Central memory CD8-positive, alpha-beta T cell (primary cell): ENCODE measurements at places on chromosomes 16 and 17.

DNA sequence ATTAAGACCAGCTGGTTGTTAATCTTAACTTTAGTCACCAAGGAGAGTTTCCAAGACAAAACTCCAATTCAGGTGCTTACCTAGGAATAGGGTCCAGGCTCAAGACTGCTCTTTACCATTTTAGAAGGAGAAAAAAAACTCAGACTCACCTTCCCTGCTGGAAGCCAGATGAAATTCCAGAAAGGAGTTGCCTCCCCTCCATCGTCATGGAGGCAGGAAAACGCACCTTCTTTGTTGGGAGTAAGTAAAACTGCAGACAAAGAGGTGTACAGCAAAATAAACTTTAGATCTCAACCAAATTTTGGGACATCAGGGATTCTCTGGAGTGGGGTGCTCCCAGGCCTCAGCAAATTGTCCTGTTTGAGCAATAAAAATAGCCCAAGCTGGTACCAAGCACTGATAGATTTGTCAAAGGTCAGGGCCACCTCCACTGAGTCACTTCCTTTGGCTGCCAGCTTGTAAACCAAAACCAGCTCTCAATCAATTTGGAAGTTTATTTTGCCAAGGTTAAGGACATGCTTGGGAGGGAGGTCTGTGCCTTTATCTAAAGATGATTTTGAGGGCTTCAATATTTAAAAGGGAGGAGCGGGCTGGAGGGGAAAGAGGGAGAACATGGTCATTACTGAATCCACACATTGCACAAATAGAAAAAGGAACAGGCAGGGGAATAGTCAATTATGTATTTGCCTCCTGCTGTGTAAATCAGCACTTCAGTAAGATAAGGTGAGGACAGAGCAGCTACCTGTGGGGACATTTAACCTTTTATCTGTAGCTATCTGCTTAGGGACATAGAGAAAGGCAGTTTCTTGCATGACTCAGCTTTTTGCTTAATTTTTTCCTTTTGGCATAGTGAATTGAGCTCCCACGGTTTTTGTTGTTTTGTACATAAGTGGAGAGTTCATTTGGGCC, 1.5 kb upstream of the ALDH3A2 start:
- no peak for DNase-seq

DNA sequence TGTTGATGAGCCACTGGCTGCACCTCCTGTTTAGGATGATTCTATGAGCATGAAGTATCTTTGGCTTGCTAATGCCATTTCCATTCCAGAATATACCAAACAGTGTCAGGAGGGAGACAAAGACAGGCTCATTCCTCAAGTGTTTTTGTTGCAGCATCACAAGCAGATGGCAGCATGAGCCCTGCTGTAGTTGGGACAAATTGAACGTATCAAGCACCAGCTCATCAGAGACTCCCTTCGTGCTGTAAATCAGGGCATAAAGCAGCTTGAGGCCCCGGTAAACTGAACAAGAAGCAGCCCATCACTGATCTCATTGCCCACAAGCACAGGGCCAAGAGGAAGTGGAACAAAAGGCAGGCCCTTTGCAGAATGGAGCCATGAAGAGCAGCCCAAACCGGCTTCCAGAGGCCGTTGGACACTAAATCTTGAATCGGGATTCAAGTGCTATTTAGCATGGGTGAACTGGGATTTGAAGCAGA, 45.9 kb upstream of the HS3ST3A1 start:
- DNase-seq: no peak

DNA sequence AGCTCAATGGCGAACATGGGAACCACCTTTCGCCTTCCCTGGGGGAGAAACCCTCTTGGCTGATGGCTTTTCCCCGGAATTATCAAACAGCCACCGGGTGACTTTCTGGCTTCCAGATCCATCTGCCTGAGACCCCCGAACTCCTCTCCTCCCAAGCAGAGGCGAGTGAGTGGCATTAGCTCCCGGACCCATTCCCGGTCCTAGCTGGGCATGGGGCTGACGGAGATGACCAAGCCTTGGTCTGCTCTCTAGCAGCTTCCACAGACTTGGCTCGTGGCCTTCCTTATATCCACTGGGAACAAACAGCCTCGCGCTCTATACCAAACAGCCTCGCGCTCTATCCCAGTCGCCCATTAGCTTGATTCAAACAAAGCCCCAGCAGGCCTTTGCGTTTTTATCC, 62.4 kb downstream of the CCDC182 start:
- DNase-seq: no peak

DNA sequence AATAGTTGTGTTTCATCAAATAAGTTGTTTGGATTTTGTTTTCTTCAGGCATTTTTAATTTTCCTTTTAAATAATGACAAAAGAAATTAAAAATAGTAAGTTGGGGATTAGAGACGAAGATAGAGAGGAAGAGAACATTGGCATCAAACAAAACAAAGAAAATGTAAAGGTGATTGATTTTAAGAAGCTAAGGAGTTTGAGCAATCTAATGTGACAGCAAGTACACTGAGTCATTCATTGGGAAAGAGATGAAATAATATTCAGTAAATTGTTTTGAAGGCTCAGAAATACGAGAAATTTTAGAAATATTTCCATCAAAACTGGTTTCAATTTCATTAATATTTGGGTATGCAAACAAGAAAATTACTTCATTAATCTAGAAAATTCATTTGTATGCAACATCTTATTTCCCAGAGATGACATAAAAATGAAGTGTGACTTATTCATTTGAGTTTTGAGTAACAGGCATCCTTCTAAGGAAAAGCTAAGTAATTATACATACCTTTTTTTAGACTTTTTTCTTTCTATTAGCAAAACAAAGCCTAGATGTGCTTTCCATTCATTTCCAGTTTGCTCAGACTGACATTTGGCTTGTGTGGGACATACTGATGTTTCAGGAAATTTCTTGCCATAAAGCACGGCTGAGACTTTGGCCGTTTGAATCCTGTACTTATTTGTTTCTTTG, 66.7 kb downstream of the COX10 start:
- DNase-seq: no peak

DNA sequence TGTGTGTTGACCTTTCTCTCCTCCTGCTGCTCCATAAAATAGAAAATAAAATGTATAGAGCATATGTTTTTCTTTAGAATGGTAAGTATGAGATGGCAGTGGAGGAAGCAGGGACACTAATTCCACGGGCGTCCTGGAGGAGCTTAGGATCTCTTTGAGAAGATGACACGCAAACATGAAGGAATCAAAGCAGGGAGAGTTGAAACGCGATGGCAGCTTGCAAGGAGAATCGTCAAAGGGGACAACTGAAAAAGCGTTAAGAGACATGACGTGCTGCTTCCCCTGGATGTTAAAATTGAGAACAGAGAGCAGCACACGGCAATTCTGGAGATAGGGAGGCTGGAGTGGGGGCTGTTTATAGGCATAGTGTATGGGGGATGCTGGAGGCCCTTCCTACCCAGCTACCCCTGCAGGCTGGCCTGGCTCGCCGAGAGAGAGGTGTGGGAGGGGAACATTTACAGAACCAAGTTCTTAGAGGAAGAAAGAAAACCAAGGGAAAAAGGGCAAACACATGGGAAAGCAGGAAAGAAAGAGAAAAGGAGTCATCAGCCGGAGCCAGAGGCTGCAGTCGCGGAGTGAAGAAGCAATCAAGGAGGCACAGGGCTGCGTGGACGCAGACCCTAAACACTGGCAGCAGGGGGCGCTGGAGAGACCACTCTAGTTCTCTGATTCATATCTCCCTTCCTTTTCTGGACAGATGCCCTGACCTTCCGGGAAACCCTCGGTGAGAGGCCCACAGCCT, 55.8 kb downstream of the MYH13 start:
- no peak for DNase-seq

DNA sequence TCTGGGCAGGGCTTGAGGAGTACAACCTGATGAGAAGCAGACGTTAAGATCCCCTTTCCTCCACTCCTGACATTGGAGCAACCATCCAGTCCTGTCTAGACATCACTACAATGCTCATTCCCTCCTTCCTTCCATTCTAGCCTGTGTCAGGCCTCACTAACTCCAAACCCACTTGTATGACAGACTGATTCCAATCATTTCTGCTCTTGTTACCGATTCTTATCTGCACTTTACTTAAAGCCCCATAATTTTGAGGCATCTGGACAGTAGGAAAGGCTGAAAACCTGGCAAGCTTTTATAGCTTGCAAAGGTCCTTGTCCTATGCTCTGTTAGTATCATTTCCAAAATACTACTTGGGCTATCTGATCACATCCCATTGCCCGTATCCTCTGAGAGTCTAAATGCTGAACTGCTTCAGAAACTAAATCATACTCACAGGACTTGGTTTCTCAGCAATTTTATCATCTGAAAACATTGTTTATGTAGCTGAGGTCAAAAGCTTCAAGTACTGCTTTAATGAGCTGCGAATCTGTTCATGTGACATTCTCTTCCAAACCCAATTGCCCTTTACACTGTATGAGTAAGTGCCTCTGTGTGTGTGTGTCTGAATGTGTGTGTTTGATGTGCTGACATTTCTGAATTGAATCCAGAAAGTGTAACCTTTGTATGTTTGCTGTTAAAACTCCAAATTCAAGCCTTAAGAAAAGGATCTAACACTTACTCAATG, 57.2 kb upstream of the CACNG3 start:
- DNase-seq: no peak

- no peak for DNase-seq
These were observed 7.6 kb downstream of the SGCA start for GRCh38 chr17:50173335-50173941.

DNA sequence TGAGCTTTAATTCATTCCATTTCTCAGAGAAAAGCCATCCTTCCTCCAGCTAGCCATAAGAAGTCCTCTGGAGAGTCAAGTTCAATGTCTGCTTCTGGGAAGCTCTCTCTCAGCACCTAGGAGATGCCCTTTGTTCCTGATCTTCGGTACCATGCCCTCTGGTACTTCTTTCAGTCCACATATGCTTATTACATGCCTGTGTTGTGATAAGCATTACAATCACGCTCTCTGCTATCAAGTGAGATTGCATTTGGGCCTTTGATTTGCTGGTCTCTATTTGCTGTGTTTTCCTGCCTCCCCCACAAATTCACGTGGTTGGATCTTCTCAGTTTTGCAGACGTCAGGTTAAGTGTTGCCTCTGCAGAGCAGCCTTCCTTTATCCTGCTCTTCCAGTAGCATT, 178.1 kb downstream of the TOX3 start:
- DNase-seq: no peak

- no peak for DNase-seq
These were observed 17.7 kb upstream of the CORO6 start for GRCh38 chr17:29640413-29640812.

DNA sequence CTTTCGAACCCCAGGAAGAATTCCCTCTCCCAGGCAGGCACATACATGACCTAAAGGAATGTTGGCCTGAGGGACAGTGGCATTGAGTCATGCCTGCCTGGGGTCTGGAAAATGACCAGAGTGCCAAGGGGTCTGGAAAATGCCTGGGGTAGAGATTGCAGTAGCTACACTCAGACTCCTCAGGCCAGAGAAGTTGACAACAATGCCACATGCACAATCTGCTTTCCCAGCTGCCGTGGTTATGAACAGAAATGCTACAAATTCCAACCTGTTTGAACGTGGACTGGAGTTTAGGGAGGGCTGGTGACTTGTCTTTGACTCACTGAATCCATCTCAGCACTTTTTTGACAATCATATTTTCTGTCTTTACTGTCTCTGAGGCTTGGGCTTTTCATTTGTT, 250.0 kb downstream of the ABCC12 start:
- DNase-seq: no peak

DNA sequence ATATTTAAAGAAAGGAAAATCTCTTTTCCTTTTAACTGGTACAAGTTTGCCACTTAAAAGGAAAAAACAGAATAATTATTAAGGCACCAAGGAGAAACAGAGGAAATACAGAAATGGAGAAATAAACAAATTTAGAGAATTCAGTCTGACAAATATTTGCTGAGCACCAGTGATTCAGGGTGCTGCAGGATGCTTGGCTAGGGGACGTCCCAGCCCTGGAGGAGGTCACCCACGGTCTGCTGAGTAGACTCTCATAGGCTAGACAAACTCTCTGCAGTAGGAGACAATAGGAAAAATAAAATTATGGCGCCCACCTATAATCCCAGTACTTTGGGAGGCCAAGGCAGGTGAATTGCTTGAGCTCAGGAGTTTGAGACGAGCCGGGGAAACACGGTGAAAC, 15.9 kb downstream of the C1QTNF1 start:
- DNase-seq: no peak

- no peak for DNase-seq
These were observed 93.2 kb upstream of the ZNF469 start for GRCh38 chr16:88289561-88289960.

GRCh38 chr17:65952015-65952414, 239.9 kb downstream of the CEP112 start:
- no peak for DNase-seq

DNA sequence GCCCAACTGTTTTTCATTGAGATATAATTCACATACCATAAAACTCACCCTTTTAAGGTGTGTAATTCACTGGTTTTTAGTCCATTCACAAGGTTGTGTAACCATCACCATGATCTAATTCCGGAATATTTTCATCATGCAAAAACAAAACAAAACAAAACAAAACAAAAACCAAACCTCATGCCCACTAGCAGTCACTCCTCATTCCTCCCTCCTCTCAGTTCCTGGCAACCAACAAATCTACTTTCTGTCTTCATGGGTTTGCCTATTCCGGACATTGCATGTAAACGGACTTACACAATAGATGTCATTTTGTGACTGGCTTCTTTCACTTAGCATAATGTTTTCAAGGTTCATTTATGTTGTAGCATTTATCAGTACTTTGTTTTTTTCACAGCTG, 4.5 kb upstream of the NOD2 start:
- DNase-seq: no peak

DNA sequence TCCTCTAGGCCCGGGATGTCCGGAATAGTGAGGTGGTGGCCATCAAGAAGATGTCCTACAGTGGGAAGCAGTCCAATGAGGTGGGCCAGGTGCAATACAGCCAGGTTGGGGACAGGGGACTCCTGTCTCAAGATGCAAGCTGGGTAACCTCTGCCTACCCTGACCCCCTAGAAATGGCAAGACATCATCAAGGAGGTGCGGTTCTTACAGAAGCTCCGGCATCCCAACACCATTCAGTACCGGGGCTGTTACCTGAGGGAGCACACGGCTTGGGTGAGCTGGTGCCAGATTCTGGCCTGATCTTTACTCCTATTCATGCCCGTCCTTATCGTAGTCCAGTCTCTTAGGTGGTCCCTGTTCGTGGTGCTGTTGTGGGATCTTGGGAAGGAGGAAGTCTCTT, 4.4 kb downstream of the TAOK2 start:
- DNase-seq: no peak

DNA sequence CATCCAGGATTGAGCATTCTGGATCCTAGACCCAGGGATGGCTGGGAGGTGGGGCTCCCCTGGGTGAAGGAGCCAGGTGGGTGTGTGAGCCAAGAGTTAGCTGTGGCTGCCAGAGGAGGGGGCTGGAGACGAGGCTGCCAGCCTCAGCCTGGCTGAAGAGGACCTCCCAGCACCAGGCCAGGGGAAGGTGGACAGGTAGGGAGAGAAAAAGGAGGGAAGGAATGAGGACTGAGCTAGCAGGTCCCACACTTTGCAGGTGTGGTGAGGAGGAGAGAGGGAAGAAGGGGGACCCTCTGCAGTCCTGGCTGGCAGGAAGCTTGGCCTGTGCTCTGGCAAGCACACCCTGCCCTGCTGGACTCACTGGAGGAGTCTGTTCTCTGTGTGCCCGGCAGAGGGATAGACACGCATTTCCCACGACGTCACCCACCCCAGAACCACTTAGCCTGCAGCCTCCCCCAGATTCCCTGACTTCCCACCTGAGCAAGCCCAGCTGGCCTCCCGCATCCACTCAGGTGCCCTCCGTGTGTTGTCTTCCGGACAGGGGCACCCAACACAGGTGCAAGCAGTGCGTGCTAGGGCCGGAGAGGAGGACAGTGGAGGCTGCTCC, 42.0 kb downstream of the SOCS3 start:
- DNase-seq: no peak
